Sigmoid colon (tissue), 7 donors: ENCODE measurements at places on chromosomes 5 and 9. TPM values are rescaled to one million over a fixed set of nuclear protein-coding genes. Genes with fewer than 3 reads are reported as not detected.

DNA sequence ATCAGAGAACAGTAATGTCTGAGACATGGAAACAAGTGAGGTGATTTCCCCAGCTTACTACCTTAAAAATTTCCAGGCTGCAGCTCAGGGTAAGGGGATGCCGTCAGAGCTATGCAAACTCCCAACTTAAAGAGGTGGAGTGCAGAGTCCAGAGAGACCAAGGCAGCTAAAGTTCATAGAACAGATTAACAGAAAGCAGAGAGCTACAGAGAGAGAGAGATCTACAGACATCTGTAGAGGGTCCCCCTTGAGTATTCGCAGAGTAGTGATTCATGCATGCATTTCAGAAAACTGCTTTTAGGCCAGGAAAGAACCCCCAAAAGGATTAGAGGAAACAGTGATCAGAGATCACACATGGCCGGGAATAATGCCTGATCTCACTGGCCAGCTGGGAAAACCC, 306.2 kb upstream of the PUM3 start:
- no peak overlapping the region for H3K27ac ChIP-seq
- H3K36me3 ChIP-seq, result no peaks in the 10 kb centered on the region
- DNase-seq, result no peak
- H3K4me1 ChIP-seq, result no peaks in the 10 kb centered on the region
- no peak overlapping the region for H3K4me3 ChIP-seq

- H3K27ac ChIP-seq, result peak overlapping the region; percentile 89
- DNase-seq, result no peak
- H3K36me3 ChIP-seq, result no peaks in the 10 kb centered on the region
- H3K4me3 ChIP-seq, result peak overlapping the region; percentile 76
- peaks cover 33% of the 10 kb centered on the region for H3K4me1 ChIP-seq
Measured at GRCh38 chr5:132370181-132370970, 866 bp downstream of the SLC22A5 start.

The EQTN gene
- total RNA-seq, result 0.71 TPM

- H3K4me1 ChIP-seq, result no peaks in the 10 kb centered on the region
- no peaks in the 10 kb centered on the region for H3K36me3 ChIP-seq
Measured at GRCh38 chr5:80181618-80182211, 74.1 kb downstream of the SERINC5 start.

GRCh38 chr5:150848271-150848670, 1.9 kb downstream of the IRGM start:
- H3K4me1 ChIP-seq, result no peaks in the 10 kb centered on the region
- no peak overlapping the region for H3K27ac ChIP-seq
- no peak for DNase-seq
- no peak overlapping the region for H3K4me3 ChIP-seq
- no peaks in the 10 kb centered on the region for H3K27me3 ChIP-seq

The C9 gene
- total RNA-seq, result not detected

DNA sequence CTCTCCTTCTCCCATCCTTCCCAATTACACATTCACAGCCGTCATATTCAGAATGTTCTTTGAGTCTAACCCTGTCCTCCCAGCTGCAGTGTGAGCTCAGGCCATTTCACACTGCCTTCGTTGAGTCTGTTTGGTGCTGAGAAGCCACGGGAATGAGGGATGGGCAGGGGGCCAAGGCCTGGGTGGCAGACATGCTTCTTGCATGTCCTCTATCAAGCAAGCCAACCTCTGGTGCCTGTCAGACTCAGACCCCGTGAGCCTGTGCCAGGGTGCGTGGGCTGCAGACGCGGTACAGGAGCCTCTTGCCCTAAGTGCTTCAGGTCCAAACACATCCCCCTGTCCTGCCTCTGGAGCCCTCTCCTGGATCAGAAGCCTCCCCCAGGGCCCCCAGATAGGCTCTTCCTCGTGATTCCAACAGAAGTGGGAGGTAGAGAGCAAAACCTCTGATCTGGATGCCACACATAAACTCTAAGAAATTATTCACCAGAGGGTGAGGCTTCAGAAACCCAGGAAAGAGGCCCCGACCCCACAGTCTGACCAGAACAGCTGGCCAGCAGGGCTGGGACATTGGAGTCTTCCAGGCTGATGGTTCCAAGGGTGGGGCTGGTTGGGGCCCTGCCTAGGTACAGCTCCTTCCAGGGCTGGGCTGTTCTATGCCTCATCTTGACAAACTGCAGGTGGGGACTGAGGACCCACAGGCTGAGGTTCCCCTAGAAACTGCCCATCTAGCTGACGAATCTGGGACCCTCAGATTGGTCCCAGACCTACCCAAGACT, 46.7 kb upstream of the CDKN2AIPNL start:
- no peaks in the 10 kb centered on the region for H3K36me3 ChIP-seq
- no peak overlapping the region for H3K4me3 ChIP-seq
- H3K4me1 ChIP-seq, result peaks cover 12% of the 10 kb centered on the region
- H3K27me3 ChIP-seq, result no peaks in the 10 kb centered on the region
- H3K27ac ChIP-seq, result no peak overlapping the region

GRCh38 chr5:150022158-150022531, 21.6 kb downstream of the HMGXB3 start:
- H3K27ac ChIP-seq, result peak overlapping the region; percentile 65
- peaks cover 15% of the 10 kb centered on the region for H3K4me1 ChIP-seq
- no peak for DNase-seq
- no peak overlapping the region for H3K4me3 ChIP-seq

DNA sequence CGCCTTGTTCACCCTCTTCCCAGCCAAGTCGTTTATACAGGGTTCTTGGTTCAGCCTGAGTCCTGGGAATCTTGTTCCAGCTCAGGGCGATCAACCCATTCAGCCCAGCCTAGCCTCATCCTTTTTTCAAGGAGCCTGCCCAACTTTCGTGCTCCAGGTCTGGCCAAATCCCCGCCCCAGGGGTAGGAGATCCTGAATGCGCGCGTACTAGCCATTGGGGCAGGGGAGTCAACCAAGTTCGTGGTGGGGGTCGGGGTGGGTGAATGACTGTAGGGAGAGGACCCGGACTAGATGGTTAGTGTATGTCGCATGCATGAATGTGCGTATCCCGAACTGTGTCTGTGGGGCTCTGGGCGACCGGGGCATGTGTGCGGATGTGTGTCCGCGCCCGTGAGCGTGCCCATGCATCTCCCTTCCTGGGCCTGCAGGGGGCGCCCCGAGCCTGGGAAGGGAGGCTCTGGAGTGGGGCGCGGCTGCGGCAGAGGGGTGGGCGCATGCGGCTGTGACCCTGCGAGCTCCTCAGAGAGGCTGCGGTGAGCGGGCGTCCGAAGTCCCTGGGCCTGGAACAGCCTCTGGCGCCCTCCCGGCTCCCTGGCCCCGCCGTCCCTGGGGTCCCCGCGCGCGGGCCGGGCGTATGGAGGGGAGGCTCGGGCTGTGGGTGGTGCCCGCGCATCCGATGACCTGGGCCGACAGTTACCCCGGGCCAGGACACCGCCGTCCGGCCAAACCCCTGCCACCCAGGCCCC, 8.7 kb downstream of the CCL21 start:
- peak overlapping the region; percentile 56 for H3K4me3 ChIP-seq
- H3K4me1 ChIP-seq, result peaks cover 11% of the 10 kb centered on the region
- peak; percentile 89 for DNase-seq
- H3K27me3 ChIP-seq, result no peaks in the 10 kb centered on the region
- H3K36me3 ChIP-seq, result no peaks in the 10 kb centered on the region

DNA sequence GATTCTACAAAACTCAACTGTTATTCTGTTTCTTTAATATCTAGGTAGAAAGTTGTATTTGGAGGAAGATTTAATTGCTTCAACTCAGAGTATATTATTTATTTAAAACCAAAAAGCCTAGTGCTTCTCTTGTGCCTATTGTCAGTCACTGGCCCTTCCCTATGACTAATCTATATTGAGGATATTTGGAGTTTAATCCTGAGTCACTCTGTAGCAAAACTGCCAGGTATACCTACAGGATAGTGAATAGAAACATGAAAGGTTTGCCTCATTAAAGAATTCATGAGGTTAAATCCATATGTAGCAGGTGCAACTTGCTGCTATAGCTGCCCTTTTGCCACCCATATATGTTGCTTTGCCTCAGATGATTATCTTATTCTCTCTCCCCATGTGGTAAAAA, 15.1 kb downstream of the PLK2 start:
- H3K4me1 ChIP-seq, result no peaks in the 10 kb centered on the region
- H3K36me3 ChIP-seq, result no peaks in the 10 kb centered on the region
- no peak overlapping the region for H3K27ac ChIP-seq
- no peak for DNase-seq

- no peak overlapping the region for H3K27ac ChIP-seq
- DNase-seq, result no peak
- no peaks in the 10 kb centered on the region for H3K27me3 ChIP-seq
- no peak overlapping the region for H3K4me3 ChIP-seq
- H3K4me1 ChIP-seq, result no peaks in the 10 kb centered on the region
- H3K36me3 ChIP-seq, result no peaks in the 10 kb centered on the region
Measured at GRCh38 chr5:7706256-7706655, 144.7 kb downstream of the CFAP90 start.

DNA sequence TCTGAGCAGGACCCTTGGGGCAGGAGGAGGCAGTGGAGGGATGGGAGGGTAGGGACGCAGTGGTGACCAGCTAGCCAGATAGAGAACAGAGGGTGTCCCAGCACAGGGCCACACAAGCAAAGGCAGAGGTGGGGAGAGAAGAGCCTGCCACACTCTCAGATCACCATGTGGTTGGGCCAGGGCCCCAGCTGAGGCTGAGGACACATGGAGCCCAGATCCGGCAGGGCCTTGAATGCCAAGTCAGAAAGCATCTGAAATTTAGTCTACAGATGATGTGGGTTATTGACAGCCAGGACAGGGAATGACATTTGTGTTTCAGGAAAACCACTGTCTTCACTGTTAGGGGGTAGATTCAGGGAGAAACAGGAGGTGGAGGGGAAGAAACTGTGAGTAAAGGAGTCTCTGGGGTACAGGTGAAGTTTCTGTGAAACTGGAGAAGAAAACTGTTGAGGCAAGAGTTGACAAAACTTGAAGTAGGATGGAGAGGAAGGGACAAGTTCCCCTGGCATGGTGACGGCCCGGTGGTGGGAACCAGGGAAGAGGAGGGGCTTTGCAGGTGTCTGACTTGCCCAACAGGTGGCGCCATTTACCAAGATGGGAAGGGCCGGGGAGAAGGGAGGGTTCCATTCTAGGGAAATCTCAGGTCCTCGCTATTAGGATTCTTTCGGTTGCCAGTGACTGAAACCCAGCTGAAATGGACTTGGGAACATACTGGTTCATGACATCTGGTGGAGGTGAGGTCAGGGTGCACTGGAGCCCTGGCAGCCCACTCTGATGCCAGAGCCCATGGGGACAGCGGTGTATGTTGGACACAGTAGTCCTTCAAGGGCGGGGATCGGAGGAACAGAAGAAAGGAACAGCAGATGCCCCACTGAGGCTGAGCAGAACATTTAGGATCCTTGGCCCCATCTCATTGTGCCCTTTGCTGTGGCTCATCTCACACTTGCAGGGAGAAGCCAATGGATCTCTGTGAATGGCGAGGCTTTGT, 100.1 kb downstream of the KCNIP1 start:
- no peaks in the 10 kb centered on the region for H3K27me3 ChIP-seq
- no peaks in the 10 kb centered on the region for H3K36me3 ChIP-seq
- no peak overlapping the region for H3K27ac ChIP-seq
- DNase-seq, result peak; percentile 62
- H3K4me3 ChIP-seq, result no peak overlapping the region
- H3K4me1 ChIP-seq, result no peaks in the 10 kb centered on the region

GRCh38 chr5:170046241-170046640, 59.5 kb upstream of the FOXI1 start:
- H3K36me3 ChIP-seq, result no peaks in the 10 kb centered on the region
- no peak for DNase-seq
- H3K4me3 ChIP-seq, result no peak overlapping the region
- no peaks in the 10 kb centered on the region for H3K27me3 ChIP-seq
- no peaks in the 10 kb centered on the region for H3K4me1 ChIP-seq
- H3K27ac ChIP-seq, result no peak overlapping the region

DNA sequence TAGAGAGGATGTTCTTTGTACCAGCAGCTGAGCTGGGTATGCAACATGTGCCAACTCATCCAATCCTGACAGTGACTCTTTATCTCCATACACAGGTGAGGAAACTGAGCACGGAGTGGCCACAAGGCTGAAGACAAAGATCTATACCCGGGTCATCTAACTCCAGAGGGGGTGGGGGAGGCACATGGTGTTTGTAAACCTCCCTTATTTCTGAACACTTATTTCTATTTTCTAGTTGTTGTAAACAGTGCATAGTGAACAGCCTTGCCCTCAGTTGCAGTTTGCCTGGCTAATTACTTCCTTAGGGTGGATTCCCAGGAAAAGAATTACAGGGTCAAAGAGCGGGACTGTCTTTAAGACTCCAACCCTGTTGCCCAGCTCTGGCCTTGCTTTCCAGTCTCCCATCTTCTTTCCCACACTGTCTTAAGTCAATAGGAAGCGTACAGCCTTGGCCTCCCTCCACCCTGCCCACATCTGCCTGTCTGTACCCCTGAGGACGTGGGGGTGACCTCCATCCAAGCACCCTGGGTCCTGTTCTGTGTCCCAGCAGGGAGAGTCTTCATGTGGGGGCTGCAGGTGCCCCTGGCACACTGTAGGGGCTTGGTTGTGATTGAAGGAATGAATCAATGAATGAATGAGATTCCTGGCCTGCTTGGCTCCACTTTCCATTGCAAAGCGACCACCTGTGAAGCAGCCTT, 13.2 kb upstream of the FIBCD1 start:
- no peak overlapping the region for H3K4me3 ChIP-seq
- H3K4me1 ChIP-seq, result no peaks in the 10 kb centered on the region
- H3K27me3 ChIP-seq, result peaks cover 8% of the 10 kb centered on the region
- DNase-seq, result no peak
- no peaks in the 10 kb centered on the region for H3K36me3 ChIP-seq

GRCh38 chr5:83077662-83078261, 415 bp downstream of the XRCC4 start:
- peaks cover 30% of the 10 kb centered on the region for H3K4me1 ChIP-seq
- DNase-seq, result no peak
- H3K4me3 ChIP-seq, result peak overlapping the region; percentile 81
- no peaks in the 10 kb centered on the region for H3K36me3 ChIP-seq

DNA sequence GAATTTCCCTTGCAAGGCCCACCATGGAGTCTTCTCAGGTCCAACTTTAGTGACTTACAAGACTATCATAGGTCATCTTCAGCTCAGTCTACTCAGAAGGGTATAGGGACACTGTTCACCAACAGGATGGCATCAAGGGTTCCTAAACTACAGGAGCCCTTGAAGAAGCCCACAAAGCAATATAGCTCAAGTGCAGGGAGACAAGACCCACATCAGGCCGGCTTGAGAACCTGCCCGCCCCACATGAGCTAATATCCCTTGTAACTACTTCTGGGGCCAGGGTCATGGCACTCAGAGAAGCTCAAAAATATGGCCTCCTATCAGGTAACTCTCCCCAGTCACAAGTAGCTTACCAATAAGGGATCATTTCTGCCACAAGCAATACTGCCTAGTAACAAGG, 249.9 kb downstream of the CDK5RAP2 start:
- no peaks in the 10 kb centered on the region for H3K36me3 ChIP-seq
- H3K27ac ChIP-seq, result no peak overlapping the region
- no peak overlapping the region for H3K4me3 ChIP-seq
- no peak for DNase-seq
- H3K27me3 ChIP-seq, result no peaks in the 10 kb centered on the region
